ENCODE measurements at places on chromosomes 12 and 14.

DNA sequence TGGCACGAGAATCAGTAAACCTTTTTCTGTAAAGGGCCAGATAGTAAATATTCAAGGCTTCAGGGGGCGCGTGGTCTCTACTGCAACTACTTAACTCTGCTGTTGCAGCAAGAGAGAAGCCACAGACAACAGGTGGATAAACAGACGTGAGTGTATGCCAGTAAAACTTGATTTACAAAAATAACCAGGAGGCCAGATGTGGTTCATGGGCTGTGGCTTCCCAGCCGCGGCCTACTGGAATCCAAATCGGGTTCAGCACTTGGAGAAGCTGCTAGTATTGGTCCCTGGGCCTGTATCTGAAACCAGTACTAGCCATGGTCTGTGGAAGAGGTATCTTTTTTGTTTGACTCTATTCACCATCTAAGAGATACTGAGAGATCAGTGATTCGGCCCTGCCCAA is 13.3 kb downstream of the PPP2R5C start:
- DNase-seq: no peak

- no peak for DNase-seq
Measured at GRCh38 chr14:60594062-60594461, 55.2 kb downstream of the SIX1 start.

- no peak for DNase-seq
Measured at GRCh38 chr12:52648012-52648550, 3.9 kb downstream of the KRT2 start.

DNA sequence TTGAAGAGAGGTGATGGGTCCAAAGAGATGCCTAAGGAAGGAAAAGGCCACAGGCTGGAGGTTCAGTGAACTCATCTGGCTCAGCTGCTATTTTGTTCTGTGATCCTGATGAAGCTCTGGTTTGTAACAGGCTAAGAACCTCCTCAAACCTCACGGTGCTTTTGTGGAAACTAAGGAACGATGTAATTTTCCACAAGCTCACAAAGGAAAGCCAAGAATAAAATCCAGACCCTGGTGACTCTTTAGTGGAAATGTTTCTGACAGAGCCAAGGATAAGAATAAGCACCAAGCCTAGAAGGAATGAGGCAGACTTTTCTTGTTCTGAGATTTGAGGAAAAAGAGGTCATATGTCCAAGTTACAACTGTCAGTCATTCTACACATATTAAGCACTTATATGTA is 93.6 kb downstream of the SLC24A4 start:
- DNase-seq: no peak

DNA sequence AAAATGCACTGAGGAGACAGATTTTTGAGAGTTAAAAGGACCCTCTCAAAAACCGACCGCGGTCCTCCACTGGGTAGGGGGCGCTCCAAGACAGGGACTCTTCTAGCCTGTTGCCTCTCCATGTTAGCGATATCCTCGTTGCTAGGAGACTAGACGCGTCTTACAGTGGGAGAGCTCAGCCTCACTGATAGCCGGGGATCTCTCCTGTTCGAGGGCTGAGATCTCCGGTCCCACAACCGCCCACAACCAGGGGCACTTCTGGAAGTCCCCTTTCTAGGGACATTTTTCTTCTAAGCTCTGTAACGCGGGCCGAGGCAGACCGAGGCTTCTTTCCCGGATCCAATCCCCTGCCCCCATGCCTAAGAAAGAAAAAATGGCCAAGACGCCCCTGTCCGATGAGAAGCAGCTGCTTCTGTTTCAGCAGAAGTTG is 21.3 kb downstream of the FKBP11 start:
- DNase-seq: peak; percentile 67

DNA sequence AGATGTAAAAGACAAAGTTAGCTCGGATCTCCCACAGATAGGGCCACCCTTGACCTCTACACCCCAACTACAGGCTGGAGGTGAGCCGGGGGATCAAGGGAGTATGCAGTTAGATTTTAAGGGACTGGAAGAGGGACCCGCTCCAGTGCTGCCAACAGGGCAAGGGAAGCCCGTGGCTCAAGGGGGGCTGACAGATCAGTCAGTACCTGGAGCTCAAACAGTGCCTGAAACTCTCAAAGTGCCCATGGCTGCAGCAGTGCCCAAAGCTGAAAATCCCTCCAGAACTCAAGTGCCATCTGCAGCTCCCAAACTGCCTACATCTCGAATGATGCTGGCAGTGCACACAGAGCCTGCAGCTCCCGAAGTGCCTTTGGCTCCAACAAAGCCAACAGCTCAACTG is 10.4 kb downstream of the NYNRIN start:
- no peak for DNase-seq

- DNase-seq: no peak
Measured at GRCh38 chr14:76408877-76409276, 32.9 kb downstream of the ESRRB start.

DNA sequence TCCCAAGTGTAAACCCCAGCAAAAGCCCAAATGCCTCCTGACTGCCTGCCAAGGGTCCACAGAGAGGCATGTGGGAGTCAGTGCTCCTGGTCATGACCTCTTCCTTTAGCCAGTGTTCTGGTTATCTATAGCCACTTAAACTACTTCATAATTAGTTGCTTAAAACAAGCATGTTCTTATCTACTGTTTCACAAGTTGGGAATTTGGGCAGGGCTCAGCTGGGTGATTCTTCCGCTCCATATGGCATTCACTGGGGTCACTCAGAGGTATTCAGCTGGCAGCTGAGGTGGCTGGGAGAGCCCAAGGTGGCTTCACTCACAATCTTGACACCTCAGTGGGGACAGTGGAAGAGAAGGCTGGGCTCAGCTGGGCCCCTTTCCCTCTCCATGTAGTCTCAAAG is 184.0 kb upstream of the RGS6 start:
- DNase-seq: no peak

- DNase-seq: no peak
Measured at GRCh38 chr12:47407463-47408129, 298.2 kb downstream of the RPAP3 start.

- DNase-seq: no peak
Measured at GRCh38 chr14:65168840-65169239, 66.5 kb upstream of the MAX start.

- no peak for DNase-seq
Measured at GRCh38 chr12:3185260-3185870, 108.2 kb downstream of the TSPAN9 start.

DNA sequence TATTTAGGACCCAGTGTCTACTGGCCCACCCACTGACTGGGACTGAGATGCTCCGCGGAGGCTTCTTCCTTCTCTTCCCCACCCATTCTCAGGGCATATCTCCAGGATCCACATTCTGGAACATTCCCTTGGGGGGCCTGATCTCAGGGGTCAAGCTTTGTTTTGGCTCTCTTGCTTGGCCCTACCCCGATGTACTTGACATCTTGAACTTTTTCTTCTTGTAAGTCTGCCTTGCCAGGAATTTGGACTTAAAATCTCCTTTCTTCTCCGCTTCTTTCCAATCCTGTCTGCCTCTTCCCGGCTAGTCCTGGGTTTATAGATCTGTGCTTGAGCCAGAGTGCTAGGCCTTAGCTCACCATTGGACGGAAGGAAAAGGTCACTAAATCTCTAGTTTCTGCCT is 22.1 kb downstream of the DACT1 start:
- no peak for DNase-seq

DNA sequence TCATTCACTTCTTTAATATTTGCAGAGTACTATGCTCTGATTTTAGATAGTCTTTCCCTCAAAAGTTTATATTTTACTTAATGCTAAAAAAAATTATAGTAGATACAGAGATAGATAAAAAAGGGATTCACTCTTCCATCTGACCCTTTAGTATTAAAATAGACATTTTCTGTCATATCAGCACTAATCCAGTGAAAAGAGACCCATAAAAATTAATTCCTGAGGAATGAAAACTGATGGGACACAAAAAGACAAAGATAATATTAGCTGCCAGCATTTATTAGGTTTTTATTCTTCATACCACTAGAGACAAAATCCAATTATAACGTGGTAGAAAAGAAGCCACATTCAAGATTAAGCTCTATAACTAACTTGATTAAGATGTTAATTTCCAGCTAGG is 45.3 kb downstream of the SOS2 start:
- DNase-seq: no peak

DNA sequence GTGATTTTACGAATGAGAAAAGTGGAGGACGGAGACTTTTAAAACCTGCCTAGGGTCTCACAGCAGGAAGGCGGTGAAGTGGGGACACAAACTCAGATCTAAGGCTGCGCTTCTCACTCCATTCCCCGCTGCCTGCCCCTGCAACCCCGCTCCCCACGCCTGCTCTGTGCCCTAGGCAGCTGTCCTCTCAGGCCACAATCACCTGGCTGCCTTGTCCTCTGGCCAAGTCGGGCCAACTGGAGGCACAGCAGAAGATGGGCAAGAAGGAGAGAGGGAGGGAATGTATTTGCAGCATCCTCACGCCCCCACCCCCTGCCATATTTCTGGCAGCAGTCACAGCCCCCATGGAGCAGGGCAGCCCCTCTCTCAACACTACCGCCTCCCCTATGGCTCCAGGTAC is 94.9 kb downstream of the CHGA start:
- no peak for DNase-seq

DNA sequence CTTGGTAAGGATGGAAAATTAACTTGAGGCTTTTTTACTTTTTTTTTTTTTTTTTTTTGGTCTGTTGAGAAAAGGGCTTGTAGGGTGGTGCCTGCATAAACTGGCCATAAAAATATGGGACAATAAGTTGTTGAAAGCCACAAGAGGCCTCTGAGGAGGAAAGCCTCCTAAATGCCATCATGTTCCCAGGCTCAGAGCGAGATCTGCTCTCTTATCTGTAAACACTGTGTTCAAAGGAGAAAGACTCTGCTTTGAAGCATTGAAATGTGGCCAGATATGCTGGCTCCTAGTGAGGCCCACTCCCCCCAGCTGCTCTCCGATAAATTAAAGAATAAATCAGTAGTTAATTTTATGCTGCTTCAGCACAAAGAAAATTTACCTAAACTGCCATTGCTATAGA is 504.9 kb downstream of the DIO2 start:
- no peak for DNase-seq

DNA sequence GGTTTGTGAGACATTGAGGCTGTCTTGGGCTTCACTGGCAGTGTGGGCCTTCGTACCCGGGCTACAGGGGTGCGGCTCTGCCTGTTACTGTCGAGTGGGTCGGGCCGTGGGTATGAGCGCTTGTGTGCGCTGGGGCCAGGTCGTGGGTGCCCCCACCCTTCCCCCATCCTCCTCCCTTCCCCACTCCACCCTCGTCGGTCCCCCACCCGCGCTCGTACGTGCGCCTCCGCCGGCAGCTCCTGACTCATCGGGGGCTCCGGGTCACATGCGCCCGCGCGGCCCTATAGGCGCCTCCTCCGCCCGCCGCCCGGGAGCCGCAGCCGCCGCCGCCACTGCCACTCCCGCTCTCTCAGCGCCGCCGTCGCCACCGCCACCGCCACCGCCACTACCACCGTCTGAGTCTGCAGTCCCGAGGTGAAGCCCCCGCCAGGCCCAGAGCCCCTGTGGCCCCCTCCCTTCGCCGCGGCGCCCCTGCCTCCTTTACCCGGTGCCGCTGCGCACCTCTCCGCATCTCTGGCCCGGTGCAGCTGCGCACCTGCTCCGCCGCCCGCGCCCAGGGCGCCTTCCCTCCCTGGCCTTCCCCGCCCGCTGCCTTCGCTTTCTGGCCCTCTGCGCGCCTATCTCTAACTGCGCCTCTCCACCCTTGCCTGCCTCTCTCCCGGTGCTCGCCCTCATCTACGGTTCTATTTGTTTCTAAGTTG is at the start of gene ENO2:
Gene ENO2 (plus strand): TSS at position 335 of the 701 bp plus-strand sequence. CDS start 1,253 bp downstream, outside the sequence.
- DNase-seq: peak; percentile 81

DNA sequence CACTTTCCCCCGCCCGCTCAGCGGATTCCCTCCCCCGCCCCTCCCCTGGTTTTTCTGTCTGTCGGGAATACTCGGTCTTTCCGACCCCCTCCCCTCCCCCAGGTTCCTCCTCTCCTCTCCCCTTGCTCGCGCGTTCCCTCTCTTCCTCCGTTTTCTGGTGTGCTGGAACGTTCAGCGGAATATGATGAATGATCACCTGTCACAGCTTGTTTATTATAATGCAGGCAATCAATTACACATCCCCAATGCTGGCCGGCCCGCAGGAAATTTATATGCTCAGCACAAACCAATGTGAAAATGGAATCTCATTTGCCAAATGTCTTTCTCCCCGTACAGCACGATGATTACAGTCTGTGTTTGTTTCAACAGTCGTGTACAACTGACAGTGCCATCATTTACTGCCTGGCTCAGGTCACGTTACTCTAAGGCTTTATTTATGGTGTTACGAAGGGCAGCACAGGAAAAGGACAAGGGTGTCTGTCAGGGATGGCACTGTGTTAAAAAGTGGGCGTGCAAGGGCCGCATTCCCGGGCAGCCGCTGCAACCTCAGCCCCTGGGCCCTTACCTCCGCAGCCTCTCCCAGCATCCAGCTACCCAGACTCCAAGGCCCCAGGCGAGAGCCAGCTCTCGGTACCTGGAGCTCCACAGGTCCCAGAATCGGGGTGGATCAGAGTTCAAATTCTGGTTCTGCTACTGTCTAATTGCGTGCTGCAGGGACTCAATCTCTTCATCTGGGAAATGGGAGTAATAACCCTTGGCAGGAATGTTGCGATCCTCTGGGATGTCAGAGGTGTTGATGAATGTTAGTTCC is 24.7 kb upstream of the MAP1LC3B2 start:
- no peak for DNase-seq

DNA sequence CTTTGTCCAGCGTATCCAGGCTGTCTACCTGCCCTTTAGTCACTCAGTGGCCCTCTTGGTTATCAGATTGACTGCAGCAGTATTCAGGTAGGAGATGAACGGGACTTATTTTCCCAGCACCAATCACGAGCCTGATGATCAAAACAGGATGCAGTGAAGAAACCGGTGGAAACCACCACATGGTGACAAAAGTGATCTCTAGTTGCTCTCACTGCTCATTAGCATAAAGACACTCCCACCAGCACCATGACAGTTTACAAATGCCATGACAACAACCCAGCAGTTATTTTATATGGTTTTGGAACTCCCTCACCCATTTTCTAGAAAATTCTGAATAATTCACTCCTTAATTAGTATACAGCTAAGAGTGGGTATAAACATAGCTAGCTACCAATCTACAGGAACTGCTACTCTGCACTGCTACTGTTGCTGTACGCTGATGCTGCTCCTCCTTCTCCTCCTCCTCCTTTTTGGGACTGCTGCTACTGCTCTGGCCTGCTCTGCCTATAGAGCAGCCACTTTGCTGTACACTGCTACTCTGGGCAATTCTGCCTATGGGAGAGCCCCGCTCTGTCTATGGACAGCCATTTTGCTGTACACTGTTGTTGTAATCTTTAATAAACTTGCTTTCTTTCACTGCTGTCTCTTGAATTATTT is 142.5 kb upstream of the SSTR1 start:
- DNase-seq: peak; percentile 29

DNA sequence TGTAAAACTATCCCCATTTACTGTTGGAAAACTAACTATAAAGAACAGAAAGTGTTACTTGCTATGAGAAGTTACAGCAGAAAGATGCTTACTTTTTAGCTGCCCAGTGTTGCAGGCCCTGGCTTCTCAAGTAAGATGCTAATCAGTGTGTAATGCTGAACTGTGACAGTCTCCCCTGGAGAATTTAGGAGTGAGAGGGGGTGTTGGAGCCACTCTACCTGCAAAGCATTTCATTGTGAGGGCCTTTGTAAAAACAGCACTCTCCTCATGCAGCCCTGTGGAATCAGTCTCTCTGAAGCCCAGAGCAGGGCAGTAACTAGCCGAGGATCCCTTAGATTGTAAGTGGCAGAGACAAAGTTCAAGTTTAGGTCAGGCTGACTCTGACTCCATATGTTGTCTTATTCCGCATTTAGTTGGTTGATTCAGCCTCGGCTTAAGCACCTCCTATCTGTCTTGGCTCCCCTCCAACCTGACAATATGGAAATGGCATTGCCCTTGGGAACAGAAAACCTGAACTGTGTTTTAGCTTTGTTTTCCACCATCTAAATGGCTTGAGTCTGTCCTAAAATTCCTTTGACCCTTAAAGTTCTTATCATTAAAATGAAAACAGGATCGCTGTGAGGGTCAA is 141.3 kb downstream of the PRKCH start:
- no peak for DNase-seq
